Natural killer cell (primary cell): ENCODE measurements at places on chromosomes 16 and 17. TPM values are rescaled to one million over a fixed set of nuclear protein-coding genes. Genes with fewer than 3 reads are reported as not detected.

GRCh38 chr16:13060932-13061331, 159.5 kb downstream of the SHISA9 start:
- H3K36me3 ChIP-seq, result no peaks in the 10 kb centered on the region
- H3K4me3 ChIP-seq, result no peak overlapping the region
- DNase-seq, result no peak
- no peaks in the 10 kb centered on the region for H3K27me3 ChIP-seq
- no peaks in the 10 kb centered on the region for H3K4me1 ChIP-seq
- H3K27ac ChIP-seq, result no peak overlapping the region

GRCh38 chr17:45743626-45744326, 40.3 kb upstream of the CRHR1 start:
- H3K27ac ChIP-seq, result no peak overlapping the region
- H3K36me3 ChIP-seq, result no peaks in the 10 kb centered on the region
- DNase-seq, result no peak
- H3K27me3 ChIP-seq, result no peaks in the 10 kb centered on the region
- H3K4me1 ChIP-seq, result no peaks in the 10 kb centered on the region

DNA sequence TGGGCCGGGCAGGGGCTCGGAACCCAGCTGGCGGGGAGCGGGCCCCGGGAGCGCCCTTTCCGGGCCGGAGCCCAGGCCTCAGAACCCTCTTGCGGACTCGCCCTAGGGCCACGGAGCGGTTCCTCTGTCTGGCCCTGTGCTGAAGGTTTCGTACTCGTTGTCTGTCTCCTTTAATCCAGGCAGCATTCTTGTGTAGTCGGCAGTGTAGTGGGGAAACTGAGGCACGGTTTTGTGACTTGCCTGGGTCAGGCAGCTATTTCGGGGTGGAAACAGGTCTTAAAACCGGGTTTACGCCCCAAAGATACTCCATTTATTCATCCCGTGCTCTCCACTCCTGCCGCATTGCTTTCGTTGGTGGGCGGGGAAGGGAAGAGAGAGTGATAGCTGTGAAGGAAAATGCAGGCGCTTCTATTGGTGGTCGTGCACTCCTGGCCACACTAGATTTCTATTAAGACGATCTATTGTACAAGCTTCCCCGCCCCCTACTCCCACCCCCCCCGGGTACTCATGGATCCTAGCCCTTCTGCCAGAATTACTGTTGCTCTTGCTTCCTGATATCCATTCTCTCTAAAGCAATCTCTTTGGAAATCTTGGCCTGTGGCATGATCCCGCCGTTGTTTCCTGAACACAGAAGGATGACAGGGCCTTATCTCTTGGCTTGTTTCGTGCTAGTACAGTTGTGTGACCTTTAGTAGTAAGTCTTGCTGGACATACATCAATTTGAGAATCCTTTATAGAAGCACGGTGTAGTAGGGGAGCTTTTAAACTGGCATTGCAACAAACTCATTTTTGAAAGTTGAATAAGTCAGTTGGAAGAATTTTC, 751 bp downstream of the DCAF7 start:
- H3K36me3 ChIP-seq, result no peaks in the 10 kb centered on the region
- peak overlapping the region; percentile 98 for H3K4me3 ChIP-seq
- no peak for DNase-seq
- peaks cover 29% of the 10 kb centered on the region for H3K4me1 ChIP-seq
- H3K27me3 ChIP-seq, result no peaks in the 10 kb centered on the region
- peak overlapping the region; percentile 92 for H3K27ac ChIP-seq

GRCh38 chr16:86033016-86033474, 134.1 kb downstream of the IRF8 start:
- DNase-seq, result no peak
- H3K27ac ChIP-seq, result no peak overlapping the region
- no peaks in the 10 kb centered on the region for H3K4me1 ChIP-seq

DNA sequence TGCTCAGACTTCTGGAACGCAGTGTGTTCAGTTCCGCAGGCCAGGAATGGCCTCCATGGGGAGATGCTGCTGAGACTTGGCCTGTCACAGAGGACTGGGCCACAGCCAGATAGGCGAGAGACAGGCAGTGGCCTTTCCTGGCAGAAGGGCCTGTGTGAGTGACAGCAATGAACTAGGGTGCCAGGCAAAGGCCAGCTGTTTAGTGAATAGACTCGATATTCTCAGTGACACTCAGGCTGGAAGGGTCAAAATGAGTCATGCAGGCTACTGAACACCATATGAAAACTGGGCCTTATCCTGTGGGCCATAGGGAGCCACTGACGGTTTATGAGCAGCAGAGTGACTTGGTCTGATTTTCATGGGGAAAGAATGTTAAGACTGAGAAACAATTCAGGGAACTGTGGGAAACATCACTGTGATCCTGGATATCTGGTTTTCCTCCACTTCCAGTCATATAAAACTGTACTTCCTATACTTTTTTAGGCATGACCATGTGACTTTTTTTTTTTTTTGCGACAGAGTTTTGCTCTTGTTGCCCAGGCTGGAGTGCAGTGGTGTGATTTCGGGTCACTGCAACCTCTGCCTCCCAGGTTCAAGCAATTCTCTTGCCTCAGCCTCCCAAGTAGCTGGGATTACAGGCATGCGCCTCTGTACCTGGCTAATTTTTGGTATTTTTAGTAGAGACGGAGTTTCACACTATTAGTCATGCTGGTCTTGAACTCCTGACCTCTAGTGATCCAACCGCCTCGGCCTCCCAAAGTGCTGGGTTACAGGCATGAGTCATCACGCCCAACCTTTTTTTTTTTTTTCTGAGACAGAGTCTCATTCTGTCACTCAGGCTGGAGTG, 5.2 kb upstream of the NUBP1 start:
- no peak for DNase-seq
- H3K36me3 ChIP-seq, result no peaks in the 10 kb centered on the region
- peaks cover 22% of the 10 kb centered on the region for H3K4me1 ChIP-seq
- no peaks in the 10 kb centered on the region for H3K27me3 ChIP-seq

- H3K27ac ChIP-seq, result peak overlapping the region; percentile 74
- peaks cover 11% of the 10 kb centered on the region for H3K36me3 ChIP-seq
- H3K4me3 ChIP-seq, result no peak overlapping the region
- H3K4me1 ChIP-seq, result peaks cover 31% of the 10 kb centered on the region
- no peak for DNase-seq
- H3K27me3 ChIP-seq, result no peaks in the 10 kb centered on the region
Observed at GRCh38 chr17:44439168-44439567, 49.7 kb upstream of the ITGA2B start.

GRCh38 chr16:86809458-86809955, 231.2 kb downstream of the FOXL1 start:
- no peaks in the 10 kb centered on the region for H3K4me1 ChIP-seq
- H3K36me3 ChIP-seq, result no peaks in the 10 kb centered on the region
- H3K4me3 ChIP-seq, result no peak overlapping the region
- no peak for DNase-seq
- H3K27me3 ChIP-seq, result no peaks in the 10 kb centered on the region

The GPR179 gene
- total RNA-seq, result not detected

The G6PC1 gene
- total RNA-seq, result not detected

The NLRC3 gene
- 133 TPM for total RNA-seq
